ENCODE measurements at places on chromosomes 5 and 9.

DNA sequence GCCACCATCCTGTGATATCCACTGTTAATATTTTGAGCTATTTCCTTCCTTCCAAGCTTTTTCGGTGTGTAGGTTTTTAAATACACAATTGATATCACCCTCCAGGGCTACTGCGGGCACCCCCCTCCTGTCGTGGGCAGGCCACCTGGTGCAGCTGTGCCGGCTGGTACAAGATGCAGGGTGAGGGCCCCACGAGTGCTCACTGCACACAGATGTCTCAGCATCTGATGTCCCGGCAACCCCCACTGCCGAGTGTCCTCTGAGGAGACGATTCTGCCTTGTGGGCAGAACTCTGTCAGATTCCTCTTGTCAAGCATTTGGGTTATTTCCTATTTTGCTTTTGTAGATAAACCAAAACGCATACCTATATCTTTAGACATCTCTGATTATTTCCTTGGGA is 25.1 kb downstream of the CACNA1B start:
- DNase-seq: no peak

GRCh38 chr5:42756606-42757601 is at the start of gene CCDC152:
CCDC152 (plus strand) TSS chr5:42756818; CDS start chr5:42759122, 2,304 bp downstream.
- DNase-seq: peak; percentile 29

GRCh38 chr5:159209438-159210209 is at the start of gene RNF145:
RNF145 (minus strand) TSS chr5:159209553; CDS start chr5:159203617, 5,936 bp downstream.
- DNase-seq: peak; percentile 83

GRCh38 chr9:91395553-91396471 is 27.8 kb downstream of the NFIL3 start:
- no peak for DNase-seq

DNA sequence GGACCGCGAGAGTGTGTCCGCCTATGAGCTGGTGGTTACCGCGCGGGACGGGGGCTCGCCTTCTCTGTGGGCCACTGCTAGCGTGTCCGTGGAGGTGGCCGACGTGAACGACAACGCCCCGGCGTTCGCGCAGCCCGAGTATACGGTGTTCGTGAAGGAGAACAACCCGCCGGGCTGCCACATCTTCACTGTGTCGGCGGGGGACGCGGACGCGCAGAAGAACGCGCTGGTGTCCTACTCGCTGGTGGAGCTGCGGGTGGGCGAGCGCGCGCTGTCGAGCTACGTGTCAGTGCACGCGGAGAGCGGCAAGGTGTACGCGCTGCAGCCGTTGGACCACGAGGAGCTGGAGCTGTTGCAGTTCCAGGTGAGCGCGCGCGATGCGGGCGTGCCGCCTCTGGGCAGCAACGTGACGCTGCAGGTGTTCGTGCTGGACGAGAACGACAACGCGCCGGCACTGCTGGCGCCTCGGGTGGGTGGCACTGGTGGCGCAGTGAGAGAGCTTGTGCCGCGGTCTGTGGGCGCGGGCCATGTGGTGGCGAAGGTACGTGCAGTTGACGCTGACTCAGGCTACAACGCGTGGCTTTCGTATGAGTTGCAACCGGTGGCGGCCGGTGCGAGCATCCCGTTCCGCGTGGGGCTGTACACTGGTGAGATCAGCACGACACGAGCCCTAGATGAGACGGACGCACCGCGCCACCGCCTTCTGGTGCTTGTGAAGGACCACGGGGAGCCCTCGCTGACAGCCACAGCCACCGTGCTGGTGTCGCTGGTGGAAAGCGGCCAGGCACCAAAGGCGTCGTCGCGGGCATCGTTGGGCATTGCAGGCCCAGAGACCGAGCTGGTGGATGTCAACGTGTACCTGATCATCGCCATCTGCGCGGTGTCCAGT is 1.8 kb downstream of the PCDHA7 start:
- DNase-seq: no peak

DNA sequence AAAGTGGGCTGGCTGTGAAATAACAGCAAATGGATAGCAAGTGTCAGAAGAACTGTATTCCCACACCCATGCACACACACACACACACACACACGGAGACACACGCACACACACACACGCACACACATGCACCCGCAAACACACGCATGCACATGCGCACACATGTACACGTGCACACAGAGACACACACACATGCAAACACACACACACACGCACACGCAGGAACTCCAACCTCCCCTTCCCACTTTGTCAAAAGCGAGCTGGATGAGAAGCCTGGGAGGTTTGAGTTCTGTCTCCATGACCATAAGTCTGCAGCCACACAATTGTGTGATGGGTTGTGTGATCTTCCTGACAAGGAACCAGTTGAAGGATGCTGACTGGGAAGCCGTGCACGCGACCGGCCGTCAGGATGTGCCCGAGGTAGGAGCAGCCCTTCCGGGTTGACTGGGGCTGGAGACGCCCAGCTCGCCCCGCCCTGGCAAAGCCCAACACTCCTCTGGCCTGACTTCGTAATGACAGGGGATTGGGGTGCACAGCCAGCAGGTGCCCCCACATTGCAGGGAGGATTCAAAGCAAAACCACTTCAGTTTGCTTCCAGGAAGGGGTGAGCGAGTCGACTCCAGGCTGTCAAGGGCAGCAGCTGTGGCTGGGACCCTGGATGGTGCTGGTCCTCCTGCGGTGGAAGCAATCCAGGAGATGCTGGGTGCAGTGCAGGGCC is 29.3 kb upstream of the NKD2 start:
- no peak for DNase-seq

DNA sequence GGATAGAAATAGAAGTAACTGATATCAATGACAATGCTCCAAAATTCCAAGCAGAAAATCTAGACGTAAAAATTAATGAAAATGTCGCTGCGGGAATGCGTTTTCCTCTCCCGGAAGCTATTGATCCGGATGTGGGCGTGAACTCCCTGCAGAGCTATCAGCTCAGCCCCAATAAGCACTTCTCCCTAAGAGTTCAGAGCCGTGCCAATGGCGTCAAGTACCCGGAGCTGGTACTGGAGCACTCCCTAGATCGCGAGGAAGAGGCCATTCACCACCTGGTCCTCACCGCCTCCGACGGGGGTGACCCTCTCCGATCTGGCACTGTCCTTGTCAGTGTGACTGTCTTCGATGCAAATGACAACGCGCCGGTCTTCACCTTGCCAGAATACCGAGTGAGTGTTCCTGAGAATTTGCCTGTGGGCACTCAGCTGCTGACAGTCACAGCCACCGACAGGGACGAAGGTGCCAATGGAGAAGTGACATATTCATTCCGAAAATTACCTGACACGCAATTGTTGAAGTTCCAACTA is 818 bp downstream of the PCDHGA10 start:
- no peak for DNase-seq

GRCh38 chr5:75734913-75735789 is 17.9 kb upstream of the POC5 start:
- DNase-seq: no peak

- DNase-seq: no peak
These were observed 73.3 kb upstream of the TARS1 start for GRCh38 chr5:33367416-33367815.

GRCh38 chr9:94183240-94183999 is 75.7 kb upstream of the ZNF169 start:
- DNase-seq: no peak

DNA sequence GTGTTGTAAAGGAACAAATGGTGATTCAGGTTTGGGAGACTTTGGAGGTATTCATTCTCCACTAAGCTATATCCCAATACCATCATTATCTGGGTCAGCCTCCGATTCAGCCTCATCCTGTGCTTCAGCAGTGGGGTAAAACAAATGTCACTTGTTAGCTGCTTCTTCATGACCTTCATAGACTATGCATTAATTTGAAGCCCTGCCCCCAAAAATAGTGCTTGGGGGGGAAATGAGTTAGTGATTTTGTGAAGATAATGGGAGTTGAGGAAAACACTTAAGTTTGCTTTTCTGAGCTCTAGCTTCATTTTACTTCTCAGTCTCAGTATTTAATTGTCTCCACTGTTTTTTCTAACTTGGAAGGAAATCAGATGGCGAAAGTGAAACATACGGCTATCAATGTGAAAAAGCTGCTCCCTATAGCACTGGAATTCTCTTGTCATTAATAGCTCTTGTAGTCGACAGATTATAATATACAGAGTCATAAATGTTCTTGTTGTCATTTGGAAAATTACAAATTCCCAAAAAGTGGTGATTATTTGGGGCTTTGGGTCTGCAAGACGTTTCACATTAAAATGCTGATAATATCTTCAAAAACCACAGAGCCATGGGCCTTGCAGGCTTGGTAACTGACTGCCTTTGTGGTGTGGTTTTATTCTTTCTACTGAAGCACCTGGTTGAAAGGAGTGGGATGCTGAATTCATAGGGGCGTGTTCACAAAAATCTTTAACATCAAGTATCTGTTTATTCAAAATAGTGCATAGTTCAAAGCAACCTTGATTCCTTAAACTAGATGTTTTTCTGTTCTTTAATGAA is 40.0 kb downstream of the PIK3R1 start:
- no peak for DNase-seq

GRCh38 chr5:109907731-109908130 is 218.0 kb downstream of the MAN2A1 start:
- no peak for DNase-seq

DNA sequence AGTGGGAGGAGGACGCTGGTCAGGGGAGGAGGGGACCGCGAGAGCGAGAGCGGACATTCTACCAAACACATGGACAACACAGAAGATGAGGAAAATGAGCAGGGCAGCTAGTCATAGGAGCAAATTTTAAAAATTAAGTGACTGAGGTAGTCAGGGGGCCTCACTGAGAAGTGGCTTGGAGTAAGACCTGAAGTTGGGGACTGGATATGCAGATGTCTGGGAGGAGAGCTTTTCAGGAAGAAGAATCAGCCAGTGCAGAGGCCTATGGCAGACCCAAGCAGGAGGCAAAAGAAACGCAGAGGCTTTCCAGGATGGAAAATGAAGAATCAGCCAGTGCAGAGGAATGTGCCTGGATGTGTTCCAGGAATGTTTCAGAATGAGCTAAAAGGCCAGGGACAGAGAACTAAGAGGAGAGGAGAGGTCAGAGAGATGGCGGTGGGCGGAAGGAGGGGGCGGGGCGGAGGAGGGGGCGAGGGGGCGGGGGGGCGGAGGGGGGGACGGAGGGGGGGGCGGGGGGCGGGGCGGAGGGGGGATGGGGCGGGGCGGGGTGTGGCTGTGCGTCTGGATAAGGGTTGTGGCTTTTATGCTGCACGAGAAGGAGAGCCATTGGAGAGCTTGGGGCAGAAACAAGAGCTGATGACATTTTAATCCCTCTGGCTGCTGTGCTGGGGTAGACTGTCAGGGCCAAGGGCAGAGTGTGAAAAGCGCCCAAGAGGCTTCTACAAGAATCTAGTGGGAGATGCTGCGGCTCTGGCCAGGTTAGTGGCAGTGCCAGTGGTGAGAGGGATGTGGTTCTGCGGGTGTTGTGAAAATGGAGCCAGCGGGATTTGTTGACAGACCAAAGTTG is 129.6 kb downstream of the KCNIP1 start:
- no peak for DNase-seq

- DNase-seq: no peak
These were observed 1.3 kb downstream of the MAN2A1 start for GRCh38 chr5:109690975-109691574.

DNA sequence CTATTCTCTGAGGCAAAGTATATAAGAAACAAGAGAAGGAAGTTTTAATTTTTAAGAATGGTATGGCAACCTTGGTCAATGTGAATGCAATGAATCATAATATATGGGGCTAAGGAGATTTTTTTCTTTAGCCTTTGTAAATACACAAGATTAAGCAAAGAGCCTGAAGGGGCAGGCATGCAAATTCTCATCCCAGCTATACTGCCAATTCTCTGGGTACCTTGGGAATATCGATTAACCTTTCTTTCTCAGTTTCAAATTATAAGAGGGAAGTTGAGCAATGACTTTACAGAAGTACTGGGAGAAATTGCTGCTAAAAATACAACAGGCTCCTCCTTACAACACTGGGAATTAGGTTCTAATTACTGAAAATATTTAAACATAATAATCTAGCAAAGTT is 97.5 kb downstream of the MRPS27 start:
- DNase-seq: no peak

DNA sequence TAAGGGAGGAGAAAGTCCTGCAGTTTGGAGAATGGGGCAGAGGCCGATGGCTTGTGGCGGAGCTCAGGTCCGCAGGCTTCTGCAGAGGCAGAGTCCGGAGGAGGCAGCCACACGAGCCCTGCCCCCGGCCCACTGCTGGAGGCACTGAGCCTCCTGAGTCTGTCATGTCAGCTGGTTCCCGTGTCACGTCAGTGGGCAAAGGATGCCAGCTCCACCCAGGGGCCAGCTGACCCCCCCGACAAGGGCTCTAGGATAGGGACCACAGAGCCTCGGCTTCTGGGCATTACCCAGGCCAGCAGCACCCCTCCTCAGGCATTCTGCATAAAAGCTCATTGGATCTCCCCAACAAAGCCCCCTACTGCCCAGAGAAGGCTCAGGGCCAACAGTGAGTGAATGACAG is 8.5 kb downstream of the SH3PXD2B start:
- no peak for DNase-seq

GRCh38 chr9:6956879-6957278 is 199.1 kb downstream of the KDM4C start:
- no peak for DNase-seq

DNA sequence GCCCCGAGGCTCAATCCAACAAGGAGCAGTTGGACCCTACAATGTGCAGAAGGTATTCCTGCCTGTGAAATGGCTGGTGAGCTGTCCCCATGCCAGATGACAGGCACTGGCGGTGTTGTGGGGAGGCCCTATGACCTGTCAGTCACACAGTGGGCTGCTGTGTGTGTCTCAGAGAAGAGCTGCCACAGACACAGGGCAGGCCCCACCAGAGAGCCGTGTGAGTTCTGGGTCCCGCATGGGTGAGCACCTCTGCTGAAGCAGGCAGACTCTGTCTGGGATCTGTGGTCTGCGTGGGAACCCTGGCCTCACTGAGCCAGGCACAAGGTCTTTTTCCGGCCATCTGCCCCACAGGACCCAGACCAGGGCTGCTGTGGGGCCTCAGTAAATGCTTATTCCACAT is 37.3 kb upstream of the PITX1 start:
- DNase-seq: no peak

- DNase-seq: no peak
These were observed 22.1 kb downstream of the MRRF start for GRCh38 chr9:122286764-122287163.

- no peak for DNase-seq
These were observed 115.2 kb upstream of the LHFPL2 start for GRCh38 chr5:78763659-78764189.

GRCh38 chr9:29796291-29796952 is 2223.1 kb upstream of the C9orf72 start:
- DNase-seq: no peak

- no peak for DNase-seq
These were observed 397.3 kb upstream of the KLF4 start for GRCh38 chr9:107886826-107887225.

DNA sequence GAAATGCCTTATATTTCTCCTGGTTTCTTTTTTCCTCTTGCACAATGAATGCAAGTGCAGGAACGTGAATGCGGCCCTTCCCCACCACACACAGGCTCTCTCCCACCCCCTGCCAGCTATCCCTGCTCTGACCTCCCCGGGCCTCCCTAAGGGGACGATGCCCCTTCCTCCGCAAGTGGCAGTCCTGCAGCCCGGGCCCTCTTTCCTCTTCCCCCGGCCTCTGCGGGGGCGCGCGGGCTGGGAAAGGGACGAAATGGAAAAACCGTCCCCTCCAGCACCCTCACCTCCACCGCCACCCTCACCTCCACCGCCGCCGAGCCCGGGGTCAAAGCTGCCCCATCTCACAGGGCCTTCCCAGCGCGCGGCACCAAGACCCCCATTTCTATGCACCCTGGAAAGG is 44.7 kb downstream of the GAS1 start:
- no peak for DNase-seq

Data from stimulated activated CD4-positive, alpha-beta T cell treated with anti-CD3 and anti-CD28 coated beads, TNF-alpha, amount 100 ng/mL, for 48 hours (primary cell).